NCI-H1092 treated with DMSO at 0.1 percent for 48 hours (cell line): ENCODE measurements at places on chromosomes 4 and X.

GRCh38 chr4:40243386-40243948, 46.6 kb downstream of the RHOH start:
- DNase-seq, result no peak

GRCh38 chr4:71553605-71554004, 214.8 kb downstream of the SLC4A4 start:
- no peak for DNase-seq

DNA sequence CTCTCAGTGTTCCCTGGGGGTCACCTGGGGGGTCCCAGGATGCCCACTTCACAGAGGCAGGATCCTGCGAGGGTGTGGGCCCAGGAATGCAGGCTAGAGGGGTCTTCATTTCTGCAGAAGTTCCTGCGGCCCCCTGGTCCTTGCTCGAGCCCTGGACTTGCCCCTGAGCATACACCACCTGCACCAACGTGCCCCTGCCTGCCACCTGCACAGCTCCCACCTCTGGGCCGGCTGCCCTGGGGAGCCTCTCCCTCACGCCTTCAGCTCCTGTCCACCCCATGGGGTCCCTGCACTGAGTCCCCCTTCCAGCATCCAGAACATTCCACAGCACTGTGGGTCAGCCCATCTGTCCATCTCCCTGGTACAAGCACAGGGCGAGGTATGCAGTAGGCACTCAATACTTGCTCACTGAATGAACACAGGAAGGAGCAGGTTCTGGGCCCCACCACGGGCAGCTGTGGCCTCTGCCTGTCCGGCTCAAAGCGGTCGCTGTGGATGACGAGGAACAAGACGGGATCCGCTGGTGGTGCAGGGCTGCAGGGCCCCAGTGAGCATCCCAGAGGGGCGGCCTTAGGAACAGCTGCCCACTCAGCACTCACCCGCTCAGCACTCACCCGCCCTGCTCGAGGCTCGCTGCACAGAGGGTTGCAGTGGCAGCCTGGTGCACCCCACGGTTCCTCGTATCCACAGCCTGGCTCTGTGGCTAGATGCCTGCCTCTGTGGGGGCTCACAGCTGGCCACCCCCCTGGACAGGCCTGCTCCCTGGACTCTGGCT, 70.5 kb upstream of the MXD4 start:
- no peak for DNase-seq

GRCh38 chr4:56444719-56445118, 8.7 kb downstream of the PAICS start:
- no peak for DNase-seq

- no peak for DNase-seq
Measured at GRCh38 chr4:1116838-1117237, 3.5 kb upstream of the RNF212 start.

DNA sequence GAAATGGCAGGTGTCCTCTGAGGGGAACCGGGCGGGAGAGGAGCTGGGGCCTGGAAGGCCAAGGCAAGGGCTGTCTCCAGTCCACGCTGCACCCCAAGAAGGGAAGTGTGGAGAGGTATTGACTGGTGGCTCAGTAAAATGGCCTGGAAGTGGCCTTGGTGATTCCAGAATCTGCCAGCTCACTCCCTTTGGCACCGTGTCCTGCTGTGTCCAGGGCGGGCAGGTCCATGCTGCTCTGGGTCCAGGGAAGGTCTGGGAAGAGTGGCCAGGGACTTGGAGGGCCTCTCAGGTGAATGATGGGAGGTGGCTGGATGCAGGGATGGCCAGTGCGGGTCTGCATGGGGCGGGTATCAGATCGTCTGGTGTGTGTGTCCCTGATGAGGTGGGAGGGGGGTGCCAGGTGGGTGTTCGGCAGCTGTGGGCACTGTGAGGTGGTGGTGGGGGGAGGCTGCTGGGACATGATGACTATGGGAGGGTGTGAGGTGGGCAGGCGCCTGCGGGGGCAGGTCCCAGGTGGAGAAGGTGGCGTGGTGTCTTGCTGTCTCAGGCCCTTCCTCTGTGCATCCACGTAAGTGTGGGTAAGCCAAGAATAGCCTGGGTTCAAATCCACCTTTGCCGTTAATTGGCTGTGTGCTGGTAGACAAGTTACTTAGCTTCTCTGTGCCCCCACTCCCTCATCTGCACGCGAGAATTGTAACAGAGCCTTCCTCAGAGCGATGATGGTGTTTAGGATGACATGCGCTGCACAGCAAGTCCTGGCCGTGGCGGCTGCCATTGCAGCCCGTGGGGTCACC, 17.7 kb downstream of the RGS12 start:
- no peak for DNase-seq

- DNase-seq, result no peak
Measured at GRCh38 chr4:39062770-39063097, 702 bp downstream of the KLHL5 start.

GRCh38 chr4:48173056-48173991, 39.3 kb upstream of the TXK start:
- no peak for DNase-seq

- no peak for DNase-seq
Measured at GRCh38 chrX:104566681-104567501, 892 bp downstream of the IL1RAPL2 start.

GRCh38 chr4:46720055-46720454, 189.0 kb downstream of the COX7B2 start:
- no peak for DNase-seq

DNA sequence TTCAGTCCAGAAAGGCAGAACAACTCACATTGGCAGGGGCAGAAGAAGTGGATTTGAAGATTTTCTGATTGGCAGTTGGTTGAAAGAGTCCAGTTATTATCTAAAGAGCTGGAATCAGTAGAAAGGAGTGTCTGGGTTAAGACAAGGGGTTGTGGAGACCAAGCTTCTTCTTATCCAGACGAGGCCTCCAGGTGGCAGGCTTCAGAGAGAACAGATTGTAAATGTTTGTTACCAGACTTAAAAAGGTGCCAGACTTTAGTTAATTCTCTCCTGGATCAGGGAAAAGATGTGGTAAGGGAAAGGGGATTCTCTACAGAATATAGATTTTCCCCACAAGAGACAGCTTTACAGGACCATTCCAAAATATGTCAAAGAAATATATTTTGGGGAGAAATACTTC, 36.7 kb upstream of the TLR3 start:
- peak; percentile 13 for DNase-seq

DNA sequence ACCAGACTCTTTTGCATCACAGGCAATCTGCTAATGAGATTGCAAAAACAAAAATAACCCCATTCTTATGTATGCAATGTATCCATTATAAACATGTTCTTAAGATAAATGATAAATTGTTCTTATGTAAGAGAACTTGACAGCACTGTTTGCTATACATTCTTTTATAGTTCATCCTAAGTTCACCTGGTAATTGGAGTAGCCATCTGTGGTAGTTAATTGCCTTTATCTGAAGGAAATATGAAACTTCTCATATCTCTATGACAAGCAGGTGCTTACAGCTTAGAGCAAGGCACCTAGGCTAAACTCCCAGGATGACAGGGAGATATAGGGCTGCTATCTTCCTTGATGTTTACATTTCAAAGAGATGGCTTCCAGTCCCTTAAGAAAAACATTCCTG, 21.3 kb upstream of the CLCN5 start:
- DNase-seq, result peak; percentile 85

GRCh38 chr4:6492861-6493657, 20.6 kb upstream of the PPP2R2C start:
- DNase-seq, result no peak

- DNase-seq, result no peak
Measured at GRCh38 chrX:70553516-70553915, 108.9 kb downstream of the DLG3 start.

GRCh38 chr4:145830699-145831098, 107.9 kb downstream of the ZNF827 start:
- DNase-seq, result no peak

GRCh38 chrX:23497919-23498318, 163.3 kb downstream of the PTCHD1 start:
- no peak for DNase-seq

DNA sequence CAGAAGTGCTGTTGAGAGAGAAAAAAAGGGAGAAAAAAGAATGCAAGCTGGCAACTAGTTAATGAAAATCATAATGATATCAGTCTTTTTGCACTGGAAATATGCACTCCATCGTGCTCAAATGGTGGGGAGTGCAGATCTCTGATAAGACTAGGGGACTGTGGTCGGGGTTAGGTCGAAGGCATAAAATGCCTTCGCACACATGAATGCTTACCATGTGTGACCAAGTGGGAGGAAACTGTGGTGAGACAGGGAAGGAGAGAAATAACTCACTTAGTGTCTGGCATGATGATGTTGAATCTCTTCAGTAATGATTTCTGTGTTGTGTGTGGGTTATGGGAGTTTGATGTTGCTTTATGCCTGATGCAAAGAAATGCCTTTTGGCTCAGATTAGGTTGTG, 358.9 kb downstream of the FBXO8 start:
- DNase-seq, result no peak

GRCh38 chrX:112668476-112669409, 11.0 kb downstream of the LHFPL1 start:
- no peak for DNase-seq

GRCh38 chr4:10183462-10183861, 66.9 kb upstream of the WDR1 start:
- DNase-seq, result no peak

- DNase-seq, result no peak
Measured at GRCh38 chr4:12120968-12121367, 692.3 kb upstream of the HS3ST1 start.

GRCh38 chrX:70505451-70505841, 60.8 kb downstream of the DLG3 start:
- no peak for DNase-seq

GRCh38 chr4:60588556-60588955, 611.6 kb upstream of the ADGRL3 start:
- no peak for DNase-seq

DNA sequence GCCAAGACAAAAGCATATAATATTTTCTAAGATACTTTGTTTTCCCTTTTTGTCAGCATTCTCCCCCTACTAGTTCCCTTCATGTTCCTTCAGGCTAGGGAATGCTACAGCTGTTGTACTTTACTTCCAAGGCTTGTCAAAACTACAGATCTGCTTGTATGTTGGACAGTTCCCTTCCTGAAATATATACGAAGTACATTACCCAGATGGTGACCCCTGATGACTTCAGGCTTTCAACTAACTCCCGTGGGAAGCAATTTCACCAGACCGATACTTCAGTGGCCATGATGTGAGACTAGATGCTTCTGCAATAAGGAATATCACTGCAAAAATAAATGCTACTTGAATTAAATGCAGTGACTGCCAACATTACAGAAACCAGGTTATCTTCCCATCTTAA, 332.8 kb downstream of the SH2D1A start:
- no peak for DNase-seq

GRCh38 chr4:129092631-129093190, 628 bp downstream of the SCLT1 start:
- peak; percentile 67 for DNase-seq

GRCh38 chrX:103356130-103356798, at the start of gene TCEAL9:
TSS of gene TCEAL9 (plus strand) at chrX:103356506. CDS start at chrX:103357685, 1,179 bp downstream.
- DNase-seq, result peak; percentile 70

GRCh38 chr4:14816623-14817261, 185.5 kb upstream of the CPEB2 start:
- no peak for DNase-seq

DNA sequence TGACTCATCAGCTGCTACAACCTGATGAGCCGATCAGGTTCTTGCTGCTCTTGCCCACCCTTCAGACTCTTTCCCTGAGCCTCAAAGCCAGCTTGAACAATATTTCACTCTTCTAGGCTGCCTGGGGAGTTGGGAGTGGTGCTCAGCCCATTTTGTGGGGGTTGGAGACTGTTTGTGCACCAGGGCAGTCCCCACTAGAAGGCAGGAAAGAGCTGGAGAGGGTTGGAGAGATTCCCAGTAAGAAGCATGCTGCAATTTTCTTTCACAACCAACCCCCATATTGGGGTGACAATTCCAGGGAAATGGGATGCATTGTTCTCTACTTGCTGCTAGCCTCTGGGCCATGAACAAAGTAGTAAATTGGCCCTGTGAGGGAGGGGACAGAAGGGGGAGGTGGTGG, 44.1 kb downstream of the SLC16A2 start:
- DNase-seq, result no peak

DNA sequence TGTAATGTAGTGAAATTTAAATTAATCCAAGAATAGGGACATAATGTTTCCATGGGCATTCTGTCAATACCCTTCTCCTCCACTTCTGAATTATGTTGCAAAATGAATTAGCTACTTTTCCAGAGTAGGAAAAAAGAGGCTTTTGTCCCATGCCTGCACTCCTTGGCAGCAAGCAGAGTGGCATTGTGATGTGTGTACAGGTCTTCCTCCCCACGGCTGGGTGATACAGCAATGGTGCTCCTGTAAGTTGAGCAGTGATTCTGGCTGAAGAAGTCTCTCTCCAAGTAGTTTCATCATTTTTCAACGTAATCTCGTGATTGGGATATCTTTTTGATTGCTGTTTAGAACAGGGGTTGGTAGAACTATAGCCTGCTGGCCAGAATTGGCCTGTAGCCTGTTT, 59.9 kb downstream of the KIT start:
- DNase-seq, result no peak

DNA sequence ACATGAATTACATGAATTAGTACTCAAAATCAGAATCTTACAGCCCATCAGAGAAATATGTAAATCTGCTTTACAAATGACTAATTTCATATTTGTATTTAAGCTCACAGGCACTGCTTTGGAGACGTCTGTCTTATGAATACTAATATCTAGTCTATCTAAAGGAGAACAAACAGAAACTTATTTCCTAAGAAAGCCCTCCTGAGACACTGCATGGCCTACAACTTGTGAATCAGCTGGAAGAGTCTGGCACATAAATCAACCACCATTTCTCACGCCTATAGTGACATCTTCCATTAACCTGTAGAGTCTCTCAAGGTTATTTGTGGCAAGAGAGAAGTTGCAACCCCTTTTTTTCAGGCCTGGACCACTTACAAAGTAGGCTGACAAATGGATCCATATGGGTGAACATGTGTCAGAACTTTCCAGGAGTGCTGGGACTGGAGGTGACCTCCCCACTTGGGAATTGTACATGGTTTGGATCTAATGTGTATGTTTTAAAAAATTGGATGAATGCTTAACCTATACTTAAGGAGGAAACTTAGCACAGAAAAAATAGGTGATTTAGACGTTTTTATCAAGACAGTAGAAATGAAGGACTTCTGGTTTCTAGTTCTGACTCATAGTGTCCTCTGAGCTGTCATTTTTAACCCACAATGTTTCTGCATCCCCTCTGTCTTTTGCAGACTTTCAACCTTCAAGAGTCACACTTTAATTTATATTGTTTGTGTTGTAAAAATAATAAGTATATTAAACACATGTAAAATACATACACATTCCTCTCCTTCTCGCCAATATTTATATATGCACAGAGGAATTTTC, 83.2 kb upstream of the ARHGAP24 start:
- DNase-seq, result no peak

DNA sequence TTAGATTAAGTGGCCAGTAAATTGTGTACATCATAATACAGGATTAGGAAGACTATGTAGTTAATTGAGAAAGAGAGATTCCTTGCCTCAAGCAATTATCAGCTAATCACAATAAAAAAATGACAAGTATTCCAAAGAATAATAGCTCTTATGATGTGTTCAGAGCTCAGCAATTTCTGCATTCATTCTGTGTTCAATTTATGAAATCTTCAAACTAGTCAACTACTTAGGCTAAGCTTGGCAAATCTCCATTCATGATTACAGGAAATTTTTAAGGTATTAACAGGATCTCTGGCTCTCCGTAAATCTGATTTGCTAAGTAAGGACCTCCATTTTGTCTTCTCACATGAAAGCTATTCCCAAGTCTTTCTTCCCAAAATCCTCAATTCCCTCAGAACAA, 256.9 kb upstream of the TEX13A start:
- DNase-seq, result no peak

- DNase-seq, result no peak
Measured at GRCh38 chr4:156578005-156578404, 393.6 kb downstream of the PDGFC start.

- DNase-seq, result no peak
Measured at GRCh38 chr4:151688003-151688784, 72.6 kb downstream of the GATB start.
